Skeletal muscle cell (primary cell): ENCODE measurements at places on chromosomes 1 and 21.

DNA sequence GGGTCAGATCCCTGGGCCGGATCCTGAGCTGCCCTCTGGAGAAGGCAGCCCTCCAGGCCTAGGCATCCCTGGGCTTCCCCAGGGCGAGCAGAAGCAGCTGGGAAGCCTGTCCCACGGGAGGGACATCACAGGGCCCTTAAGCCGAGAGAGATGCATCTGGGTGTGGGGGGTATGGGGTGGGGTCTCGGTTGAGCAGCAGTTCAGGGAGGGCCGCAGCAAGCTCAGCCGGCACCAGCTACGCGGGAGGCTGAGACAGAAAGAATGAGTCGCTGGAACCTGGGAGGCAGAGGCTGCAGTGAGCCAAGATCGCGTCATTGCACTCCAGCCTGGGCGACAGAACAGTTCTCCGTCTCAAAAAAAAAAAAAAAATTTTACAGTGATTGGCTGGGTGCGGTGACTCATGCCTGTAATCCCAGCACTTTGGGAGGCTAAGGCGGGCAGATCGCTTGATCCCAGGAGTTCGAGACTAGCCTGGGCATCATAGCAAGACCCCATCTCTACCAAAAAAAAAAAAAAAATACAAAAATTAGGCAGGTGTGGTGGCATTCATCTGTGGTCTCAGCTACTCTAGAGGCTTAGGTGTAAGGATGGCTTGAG, 37.7 kb downstream of the RRP1 start:
- no peak for DNase-seq

DNA sequence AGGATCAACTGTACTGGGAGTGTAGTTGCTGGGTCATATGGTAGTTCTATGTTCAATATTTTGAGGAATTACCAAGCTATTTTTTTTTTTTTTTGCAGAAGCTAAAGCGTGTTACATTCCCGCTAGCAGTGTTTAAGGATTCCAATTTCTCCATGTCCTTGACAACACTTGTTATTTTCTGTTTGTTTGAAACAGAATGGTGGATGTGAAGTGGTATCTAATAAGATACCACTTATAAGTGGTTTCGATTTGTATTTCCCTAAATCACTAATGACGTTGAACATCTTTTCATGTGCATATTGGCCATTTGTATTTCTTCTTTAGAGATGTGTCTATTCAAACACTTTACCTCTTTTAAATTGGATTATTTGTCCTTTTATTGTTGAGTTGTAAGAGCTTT, 112.2 kb downstream of the DISP1 start:
- no peak for DNase-seq

DNA sequence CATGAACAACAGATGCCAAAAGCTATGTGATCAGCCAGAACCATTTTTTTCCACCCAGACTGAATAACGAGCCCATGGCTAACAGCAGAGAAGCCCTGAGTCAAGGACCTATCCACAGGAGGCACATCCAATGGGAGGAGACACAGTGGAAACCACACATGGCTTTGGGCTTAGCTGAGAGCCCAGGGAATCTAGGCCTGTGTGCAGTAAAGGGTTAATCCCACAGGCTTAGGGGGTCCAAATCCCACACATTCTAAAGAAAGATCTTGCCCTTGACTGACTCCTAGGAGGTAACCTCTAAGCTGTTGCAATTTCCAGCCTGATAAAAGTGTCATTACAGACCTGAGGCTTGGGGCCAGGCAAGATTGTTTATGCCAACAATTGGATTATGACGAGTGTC, 194.5 kb downstream of the DSCAM start:
- no peak for DNase-seq

DNA sequence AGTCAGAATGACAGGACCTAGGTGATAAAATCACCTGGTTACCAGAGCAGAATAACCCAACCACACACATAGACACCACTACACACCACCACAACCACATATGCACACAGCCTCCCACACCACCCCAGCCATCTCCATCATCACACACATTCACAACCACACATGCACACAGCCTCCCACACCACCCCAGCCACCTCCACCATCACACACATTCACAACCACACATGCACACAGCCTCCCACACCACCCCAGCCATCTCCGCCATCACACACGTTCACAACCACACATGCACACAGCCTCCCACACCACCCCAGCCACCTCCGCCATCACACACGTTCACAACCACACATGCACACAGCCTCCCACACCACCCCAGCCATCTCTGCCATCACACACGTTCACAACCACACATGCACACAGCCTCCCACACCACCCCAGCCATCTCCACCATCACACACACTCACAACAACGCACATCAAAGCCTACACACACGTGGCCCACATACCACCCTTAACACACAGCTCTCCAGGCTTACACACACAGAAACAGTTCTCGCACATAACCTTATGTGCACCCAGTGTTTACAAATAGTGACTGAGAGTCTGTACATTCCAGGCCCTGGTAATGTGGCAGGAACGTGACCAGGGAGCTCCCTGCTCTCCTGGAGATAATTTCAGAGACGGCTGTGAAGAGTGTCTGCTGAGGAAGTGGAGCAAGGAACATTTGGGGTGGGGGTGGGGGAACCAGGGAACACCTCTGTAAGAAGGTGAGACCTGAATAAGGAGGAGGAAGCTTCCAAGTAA, 3.3 kb upstream of the GJB3 start:
- DNase-seq: no peak

GRCh38 chr1:42348498-42348897, 13.5 kb upstream of the FOXJ3 start:
- DNase-seq: no peak

- no peak for DNase-seq
Observed at GRCh38 chr21:25350056-25350455, 257.2 kb downstream of the MRPL39 start.

GRCh38 chr1:6117064-6117463, 63.1 kb downstream of the CHD5 start:
- DNase-seq: no peak

GRCh38 chr1:24930260-24931145, at the start of gene RUNX3:
Gene RUNX3 (minus strand): TSS chr1:24930276. CDS start chr1:24929868, 408 bp downstream.
- DNase-seq: no peak

DNA sequence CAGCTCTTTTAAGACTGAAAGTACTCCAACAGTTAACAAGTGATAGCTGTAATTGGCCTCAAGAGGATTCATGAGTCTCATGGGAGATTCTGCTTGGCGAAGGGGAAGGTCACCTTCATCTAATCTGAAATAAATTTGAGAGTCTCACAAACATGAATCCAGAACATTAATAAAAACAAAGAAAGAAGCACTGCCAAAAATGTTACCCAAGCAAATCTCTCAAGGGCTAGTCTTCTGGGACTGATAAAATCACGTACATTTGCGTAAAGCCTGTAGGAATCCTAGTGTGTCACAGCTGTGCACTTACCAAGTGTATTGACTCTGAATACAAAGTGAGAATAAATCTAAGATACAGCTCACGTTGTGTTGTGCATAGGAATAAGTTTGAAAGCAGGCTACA, 21.2 kb upstream of the NUF2 start:
- DNase-seq: no peak

DNA sequence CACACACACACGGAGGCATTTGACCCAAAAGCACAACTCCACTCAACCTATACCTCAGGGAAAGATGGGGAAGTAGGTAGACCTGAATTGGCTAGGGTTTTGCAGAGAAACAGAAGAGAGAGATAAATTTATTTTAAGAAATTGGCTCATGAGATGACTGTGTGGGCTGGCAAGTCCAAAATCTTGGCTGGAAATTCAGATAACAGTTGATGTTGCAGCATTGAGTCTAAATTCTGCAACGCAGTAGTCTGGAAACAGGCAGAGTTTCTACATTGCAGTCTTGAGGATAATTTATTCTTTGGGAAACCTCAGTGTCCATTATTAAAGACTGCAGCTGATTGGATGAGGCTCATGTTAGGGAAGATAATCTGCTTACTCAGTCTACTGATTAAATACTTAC, 4.3 kb upstream of the LCE2B start:
- DNase-seq: no peak

DNA sequence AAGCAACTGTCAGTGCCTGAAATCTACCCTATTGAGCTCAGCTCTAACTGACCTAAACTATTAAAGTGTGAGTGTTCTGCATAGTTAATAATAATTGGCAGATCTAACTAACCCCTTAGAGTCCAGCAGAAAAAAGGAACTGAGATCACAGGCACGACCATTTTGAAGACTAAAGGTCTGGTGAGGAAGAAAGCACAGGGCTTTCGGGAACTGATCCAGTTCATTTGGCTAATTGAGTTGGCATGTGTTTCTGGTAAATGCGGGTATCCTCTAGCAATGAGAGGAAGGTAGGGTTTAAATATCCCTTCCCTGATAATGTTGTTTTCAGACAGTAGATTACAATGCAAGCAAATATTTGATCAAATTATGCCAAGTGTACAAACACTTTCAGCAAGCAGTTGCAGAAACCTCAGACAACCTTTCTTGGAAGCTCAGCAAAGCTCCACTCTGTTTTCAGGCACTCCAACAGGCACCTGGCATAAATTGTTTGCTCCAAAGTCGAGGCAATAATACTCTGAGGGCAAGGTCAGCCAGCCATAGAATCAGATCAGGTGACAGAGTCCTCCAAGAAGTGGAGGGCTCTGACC, 100.8 kb downstream of the KCNK1 start:
- DNase-seq: no peak

GRCh38 chr21:44579833-44580144, 615 bp downstream of the KRTAP10-5 start:
- no peak for DNase-seq

- DNase-seq: no peak
Observed at GRCh38 chr1:211684791-211685190, 9.4 kb upstream of the NEK2 start.

DNA sequence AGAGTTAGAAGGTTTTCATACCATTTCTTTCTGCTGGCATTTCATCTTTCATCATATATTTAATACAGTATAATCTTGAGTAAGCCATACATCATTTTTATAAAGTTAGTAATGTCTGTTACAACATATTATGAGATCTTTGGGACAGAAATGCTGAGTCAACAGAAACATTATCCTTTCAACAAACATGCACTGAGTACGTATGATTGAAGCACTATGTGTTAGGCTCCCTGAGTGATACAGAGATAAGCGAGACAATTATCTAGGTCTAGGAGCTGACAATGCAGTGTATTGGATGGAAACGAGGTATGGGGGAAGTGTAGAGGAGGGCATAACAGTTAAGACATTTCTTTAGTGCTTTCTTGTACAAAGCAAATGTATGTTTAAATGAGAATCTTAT, 19.7 kb upstream of the GPR52 start:
- no peak for DNase-seq

- no peak for DNase-seq
Observed at GRCh38 chr1:216553040-216553439, 129.8 kb upstream of the USH2A start.

DNA sequence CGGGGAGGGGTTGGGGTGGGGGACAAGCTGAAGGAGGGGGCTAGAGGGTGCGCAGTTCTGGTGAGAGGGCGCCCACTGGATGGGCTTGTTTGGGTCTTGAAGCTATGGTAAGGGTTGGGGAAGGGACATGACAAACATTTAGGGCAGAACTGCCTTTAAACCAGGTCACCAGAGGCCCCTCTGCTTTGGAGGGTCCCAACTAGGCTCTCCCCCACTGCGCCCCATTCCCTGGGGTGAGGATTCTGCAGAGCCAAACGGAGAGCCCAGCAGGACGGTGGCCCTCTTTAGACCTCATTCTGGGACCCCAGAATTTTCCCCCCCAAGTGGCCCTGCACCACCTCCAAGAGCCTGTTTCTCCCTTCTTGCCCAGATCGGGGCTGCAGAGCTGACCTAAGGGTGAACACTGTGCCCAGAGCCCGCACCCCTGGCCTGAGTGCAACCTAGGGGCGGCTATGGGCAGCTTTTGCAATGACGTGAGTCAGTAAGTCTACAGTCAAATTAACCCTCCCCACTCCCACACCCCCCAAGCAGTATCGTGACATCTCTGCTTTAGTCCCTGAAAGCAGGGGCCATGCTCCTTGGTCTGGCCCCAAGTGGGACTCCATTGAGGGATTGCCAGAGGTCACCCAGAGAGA, 593.8 kb downstream of the MATN1 start:
- no peak for DNase-seq

- no peak for DNase-seq
Observed at GRCh38 chr1:214637722-214638458, 34.9 kb downstream of the CENPF start.

DNA sequence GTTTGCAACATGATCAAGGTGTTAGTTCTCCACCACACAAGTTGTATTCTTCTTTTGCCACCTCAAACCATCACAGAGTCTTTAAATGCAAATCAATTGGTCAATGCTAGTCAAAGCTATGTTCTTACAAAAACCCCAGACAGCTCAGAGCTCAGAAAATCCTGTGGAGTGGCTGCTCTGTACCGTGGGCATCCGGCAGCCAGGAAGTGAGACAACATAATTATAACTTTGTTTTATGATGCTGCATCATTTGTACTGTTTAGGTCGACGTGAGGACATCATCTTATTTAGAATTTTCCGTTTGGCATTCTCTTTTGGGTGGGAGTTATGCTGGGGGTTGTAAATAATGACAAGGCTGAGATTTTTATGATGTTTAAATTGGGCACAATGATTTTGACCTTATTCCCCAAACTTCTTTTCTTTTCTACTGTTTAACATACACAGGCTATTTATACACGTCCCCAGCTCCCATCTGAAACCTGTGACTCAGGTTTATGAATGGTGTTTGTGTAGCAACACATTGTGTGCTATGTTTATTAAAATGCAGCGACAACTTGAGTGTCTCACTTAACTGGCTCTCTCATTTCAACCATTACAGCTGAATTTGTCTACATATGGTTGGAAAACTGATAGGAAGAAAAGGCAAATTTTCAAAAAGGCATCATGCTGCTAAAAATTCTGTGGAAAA, 124.0 kb downstream of the CNIH3 start:
- DNase-seq: no peak

DNA sequence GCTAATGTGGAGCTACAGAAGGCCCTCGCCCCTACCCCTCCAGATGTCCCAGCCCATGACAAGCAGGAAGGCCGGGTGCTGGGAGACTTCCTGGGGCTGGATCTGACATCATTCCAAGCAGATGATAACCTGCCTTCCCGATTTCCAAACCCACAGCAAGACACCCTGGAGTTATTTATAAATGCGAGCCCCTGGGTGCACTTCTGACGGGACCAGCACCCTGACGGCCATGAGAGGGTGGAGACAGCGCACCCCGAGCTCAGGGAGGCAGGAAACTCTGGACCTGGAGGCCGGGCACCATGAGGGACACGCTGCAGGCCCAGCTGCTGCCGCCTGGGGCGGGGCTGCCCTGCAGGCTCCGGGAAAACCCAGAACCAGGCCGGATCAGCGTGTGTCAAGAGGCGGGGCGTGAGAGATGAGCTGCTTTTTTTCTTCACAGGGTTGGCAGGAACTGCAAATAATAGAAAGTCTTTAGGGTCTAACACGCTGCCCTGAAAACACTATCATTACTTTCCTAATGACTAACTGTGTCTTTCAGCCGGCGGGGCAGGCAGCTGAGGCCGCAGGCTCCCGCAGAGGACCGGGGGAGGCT, 2.5 kb upstream of the PCBP3 start:
- DNase-seq: no peak

DNA sequence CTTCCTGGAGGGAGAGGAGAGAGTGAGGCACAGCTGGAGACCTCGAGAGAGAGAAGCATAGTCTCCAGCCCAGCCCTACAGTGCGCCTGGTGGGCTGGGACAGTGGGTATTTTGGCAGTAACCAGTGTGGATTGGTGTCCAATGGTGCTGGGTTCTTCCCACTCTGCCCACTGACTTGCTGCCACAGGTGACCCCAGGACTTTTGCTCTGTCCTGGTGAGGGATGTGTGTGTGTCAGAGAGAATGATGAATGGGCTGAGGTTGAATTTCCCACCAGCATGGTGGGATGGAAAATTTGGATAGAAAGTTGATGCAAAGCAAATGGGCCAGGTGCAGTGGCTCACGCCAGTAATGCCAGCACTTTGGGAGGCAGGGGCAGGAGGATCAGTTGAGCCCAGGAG, 26.3 kb downstream of the SERINC2 start:
- DNase-seq: no peak

GRCh38 chr1:3807769-3808168, 11.5 kb upstream of the LRRC47 start:
- DNase-seq: no peak
